ENCODE measurements at places on chromosomes 7 and 10.
A peak's percentile ranks its signal among the peaks of the same experiment; 100 is the strongest.

DNA sequence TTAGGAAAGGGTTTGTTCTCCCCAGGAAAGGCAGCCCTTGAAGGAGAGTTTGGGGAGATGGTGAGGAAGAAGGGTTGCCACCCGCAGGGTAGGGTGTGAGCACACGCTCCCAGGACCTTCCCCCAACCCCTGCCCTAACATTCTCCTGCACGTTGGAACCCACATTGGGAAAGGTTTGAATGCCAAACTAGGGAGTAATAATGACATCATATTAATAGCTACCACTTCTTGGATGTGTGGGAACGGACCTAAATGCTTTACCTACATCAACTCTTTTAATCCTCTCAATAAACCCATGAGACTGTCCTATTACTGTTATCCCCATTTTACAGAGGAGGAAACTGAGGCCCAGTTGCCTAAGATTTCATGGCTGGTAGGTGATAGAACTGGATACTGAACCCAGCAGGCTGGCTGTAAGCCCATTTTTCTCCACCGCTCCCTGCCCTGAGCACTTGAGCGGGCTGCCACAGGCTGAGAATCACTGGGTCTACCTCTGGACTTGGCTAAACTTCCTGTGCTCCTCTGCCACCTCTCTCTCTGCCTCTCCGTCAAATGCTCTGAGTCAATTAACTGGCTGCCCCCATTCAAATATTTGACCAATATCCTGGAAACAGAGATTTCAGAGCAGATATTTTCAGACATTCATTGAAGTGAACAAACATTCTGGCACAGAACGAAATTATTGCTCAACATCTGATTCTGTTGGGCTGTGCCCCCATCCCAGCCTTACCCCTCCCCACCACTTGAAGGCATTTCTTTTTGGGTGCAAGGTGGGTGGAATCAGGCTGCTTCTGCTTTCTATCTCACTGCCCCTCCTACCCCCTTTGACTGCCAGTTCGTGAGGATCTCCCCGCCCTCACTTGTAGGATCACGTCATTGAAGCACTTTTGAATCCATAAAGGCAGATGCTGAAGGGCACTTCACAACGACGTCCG lies 129.7 kb downstream of the C10orf105 start:
- DNase-seq: no peak

- no peak for DNase-seq
Measured at GRCh38 chr7:26723129-26723528, 141.3 kb downstream of the SKAP2 start.

DNA sequence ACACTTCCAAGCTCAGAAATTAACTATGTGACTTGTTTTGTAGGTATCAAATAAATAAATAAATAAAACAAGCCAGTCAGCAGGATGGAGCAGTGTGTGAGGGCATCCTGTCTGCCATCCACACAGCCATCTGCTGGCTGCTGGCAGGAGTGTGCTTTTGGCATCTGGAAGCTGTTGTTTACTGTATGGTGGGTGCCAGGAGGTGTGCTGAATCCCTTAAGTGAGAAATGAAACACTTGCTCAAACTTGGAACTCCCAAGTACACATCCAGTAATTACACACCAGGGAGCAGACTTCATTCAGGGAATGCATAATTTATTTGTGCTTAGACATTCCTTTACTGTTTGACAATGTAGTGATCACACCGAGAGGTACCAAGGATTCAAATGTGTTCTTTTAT lies 16.9 kb upstream of the TAX1BP1 start:
- no peak for DNase-seq

- DNase-seq: no peak
Measured at GRCh38 chr10:67100951-67101350, 175.1 kb downstream of the LRRTM3 start.

- DNase-seq: no peak
Measured at GRCh38 chr10:132710746-132711612, 75.0 kb downstream of the NKX6-2 start.

- DNase-seq: peak; percentile 41
Measured at GRCh38 chr10:99329304-99329553, at the start of gene CNNM1. Gene CNNM1 (plus strand): TSS chr10:99329356. CDS start chr10:99329388, 32 bp downstream.

GRCh38 chr7:875476-876076 lies 778 bp upstream of the GET4 start:
- no peak for DNase-seq

DNA sequence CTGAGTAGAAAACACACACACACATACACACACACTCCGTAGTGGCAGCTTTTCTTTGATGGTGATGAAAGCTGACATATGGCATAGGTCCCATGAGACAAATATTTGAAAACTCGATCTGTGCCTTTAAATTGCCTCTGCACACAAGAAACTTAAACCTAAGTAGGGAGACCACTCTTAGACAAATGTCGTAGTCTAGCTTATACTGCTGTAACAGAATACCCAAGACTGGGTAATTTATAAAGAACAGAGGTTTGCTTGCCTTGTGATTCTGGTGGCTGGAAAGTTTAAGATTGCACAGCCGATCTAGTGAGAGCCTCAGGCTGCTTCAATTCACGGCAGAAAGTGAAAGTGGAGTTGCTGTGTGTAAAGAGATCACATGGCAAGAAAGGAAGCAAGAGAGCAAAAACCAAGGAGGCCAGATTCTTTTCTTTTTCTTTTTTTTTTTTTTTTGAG lies 489.4 kb upstream of the SORCS1 start:
- no peak for DNase-seq

DNA sequence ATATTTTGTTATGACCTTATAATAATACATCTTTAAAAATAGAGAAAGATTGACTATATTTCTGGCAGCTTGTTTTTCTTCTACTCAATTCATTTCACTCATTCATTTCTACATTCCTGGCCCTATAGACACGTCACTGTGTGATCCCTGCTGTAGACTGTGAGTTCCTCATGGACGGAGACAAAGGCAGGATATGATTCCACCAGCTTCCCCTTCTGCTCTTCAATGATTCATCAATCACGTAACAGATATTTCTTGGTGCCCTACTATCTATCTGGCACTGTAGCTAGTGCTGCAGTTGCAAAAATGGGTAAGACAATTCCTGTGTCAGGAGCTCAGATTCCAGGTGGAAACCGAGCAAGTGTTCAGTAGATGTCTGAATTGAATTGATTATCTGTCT lies 415.0 kb downstream of the SFMBT2 start:
- DNase-seq: no peak

DNA sequence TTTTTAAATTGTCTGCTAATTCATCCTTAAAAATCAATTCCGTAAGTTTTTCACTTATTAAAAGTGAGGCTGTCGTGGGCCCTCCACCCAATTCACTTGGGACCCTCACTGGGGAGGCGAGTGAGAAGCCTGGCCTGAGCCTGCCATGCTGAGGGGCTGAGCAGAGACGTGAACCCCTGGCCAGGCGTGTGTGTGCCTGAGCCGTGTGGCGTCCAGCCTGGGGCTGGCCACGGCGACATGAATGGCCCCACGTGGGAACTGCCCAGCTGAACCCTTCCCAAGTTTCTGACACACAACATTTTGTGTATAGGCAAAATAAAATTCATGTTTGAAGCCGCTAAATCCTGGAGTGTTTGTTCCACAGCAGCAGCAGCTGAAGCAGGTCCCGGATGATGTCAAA lies 13.0 kb upstream of the VIPR2 start:
- DNase-seq: no peak

DNA sequence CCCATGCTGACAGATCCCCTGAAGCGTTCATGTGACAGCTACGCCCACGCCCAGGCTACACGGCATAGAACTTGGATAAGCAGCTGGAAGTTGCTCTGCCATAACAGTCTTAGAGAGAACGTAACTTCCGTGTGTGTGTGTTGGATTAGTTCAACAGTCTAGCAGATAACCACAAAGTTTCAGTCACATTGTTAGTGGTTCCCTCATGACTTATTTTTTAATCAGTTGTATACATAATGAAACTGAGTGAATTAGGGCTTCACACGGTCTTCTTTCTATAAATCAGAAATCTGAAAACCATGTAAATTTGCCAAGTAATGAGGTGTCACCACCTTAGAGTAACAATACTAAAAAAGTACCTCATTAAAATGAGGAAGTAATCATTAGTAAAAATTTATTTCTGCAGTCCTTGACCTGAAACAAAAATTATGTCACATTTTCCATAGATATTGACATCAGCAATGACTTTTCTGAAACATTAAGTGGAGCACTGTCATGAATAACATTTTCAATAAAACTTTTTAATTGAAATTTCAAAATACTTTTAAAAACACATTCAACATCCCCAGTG lies 21.7 kb upstream of the MACC1 start:
- no peak for DNase-seq

All from stimulated activated CD4-positive, alpha-beta T cell treated with anti-CD3 and anti-CD28 coated beads, Interleukin-4, amount 100 ng/mL, for 1 hour (primary cell).